Activated T-cell treated with anti-CD3 and anti-CD28 coated beads for 4 hours (primary cell): ENCODE measurements at places on chromosomes 2 and 18.

GRCh38 chr2:18619091-18619490 lies 29.7 kb upstream of the NT5C1B start:
- no peak for DNase-seq

- no peak for DNase-seq
Observed at GRCh38 chr2:144434425-144435222, 85.3 kb downstream of the ZEB2 start.

- no peak for DNase-seq
Observed at GRCh38 chr2:122816803-122817202, 1061.4 kb downstream of the TSN start.

DNA sequence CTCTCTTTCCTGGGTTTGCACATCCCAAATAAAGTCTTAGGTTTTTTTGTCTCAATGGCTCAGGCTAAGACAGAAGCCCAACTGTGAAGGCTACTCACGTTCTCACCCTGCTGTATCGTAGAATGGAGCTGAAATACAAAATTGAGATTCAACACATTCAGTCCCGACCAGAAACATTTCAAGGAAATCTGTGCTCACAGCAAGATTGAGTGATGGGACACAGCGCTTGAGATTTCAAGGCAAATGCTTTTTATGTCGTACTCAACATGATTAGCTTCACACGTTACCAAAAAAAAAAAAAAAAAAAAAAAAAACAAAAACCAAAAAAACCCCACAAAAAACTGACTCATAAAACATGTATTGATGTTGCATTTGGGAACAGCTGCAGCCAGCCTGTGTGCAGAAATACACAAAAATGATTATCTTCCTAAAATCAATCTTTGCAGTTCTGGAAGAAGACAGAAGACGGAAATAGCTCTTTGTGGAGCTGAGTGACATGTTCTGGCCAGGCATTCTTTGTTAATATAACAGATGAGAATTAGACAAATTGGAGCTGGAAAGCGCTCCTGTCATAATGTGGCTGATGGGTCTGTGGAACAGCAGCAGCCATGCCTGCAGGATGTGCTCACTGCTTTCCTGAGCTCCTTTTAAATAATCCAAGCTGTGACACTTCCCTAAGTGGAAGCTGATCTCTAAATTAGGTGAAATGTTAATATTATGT lies 453.2 kb downstream of the LPIN1 start:
- no peak for DNase-seq

DNA sequence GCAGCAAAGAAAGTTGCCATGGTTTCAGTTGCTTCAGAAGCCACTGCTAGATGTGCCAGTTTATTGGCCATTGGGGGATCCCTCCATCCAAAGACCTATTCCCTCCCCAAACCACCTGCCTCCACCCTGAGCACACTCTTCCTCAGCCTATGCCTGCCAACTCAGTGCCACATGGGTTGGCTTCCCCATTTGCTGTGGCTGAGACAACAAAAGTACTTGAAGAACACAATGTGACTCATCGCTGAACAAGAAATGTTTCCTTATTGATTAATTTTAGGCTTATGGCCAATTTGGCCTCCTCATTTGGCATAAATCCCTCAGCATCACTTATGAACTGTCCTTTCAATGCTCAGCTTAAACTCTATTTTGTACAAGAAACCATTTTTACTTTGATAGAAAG lies 215.9 kb downstream of the TMEM247 start:
- no peak for DNase-seq

DNA sequence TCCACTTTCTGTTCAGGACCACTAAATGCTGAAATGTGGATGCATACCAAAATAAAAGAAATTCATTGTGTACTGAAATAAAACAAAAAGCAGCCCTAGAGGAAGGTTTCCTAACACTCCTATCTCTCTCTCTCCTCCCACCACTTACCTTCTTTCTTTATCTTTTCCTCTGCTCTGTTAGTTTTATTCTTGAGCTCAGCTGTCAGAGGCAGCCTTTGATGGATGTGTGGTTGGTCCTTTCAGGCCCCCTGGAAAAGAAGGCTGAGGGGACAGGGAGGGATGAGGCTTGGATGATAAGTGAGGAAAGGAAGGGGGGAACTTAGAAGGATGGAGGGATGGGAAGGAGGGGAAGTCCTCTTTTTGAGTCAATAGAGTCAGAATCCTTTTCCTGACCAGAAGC lies 47.6 kb downstream of the DHRS9 start:
- no peak for DNase-seq

DNA sequence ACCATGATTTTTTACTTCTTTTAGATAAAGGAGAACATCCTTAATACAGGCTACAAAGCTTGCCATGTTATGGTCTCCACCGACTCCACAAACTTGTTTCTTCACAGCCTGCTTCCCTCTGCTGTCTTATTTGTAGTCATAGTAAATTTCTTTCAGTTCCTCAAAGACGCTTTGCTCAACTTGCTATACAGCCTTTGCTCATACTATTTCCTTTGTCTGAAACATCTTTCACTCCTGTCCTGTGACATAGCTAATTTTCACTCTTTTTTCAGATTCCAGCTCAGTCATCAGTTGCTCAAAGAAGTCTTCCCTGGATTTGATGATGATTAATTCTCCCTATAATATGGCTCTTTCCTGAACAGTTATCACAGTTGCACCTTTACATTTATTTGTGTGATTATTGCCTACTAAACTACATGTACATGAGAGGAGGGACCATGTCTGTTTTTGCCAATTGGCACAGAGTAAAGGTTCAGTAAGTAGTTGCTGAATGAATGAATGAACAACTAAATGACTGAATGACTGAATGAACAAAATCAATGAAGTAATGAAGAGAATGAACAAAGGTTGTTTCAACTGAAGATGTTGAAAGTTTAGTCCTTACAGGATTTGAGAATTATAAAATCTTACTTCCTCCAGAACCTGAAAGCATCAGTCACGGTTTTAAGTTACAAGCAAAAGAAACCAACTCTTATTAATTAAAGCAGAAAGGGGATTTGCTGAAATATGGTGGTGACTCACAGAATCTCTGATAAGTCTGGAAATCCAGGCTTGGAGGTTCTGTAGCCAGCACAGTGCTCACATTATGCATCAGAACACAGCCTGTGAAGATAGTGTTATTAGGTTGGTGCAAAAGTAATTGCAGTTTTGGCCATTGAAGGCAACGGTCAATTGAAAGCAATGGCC lies 186.4 kb upstream of the FAM98A start:
- no peak for DNase-seq

DNA sequence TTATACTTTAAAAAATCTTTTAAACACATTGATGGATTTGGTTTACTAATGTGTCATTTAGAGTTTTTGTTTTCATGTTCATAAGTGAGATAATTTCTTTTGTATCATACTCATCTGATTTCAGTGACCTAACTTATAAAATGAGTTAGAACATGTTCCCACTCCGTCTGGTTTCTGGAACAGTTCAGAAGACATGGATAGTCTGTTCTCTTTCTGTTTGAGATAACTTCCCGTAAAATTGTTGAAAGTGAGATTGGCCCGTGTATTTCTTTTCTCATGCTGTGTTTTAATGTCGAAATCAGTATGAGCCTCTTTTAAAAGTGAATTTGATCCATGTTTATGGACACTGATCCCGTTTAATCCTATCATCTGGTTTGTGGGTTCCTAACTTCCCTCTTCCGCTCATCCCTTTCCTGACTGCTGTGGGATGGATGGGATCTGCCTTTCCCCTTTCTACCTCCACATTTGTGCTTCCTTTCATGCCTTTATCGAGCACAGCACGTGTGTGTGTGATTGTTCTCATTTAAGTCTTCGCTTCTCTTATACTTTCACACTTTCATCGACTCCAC lies 78.9 kb downstream of the COPS8 start:
- DNase-seq: no peak

GRCh38 chr2:29878898-29879297 lies 42.5 kb downstream of the ALK start:
- no peak for DNase-seq

GRCh38 chr2:127619877-127620705 lies 25.9 kb upstream of the GPR17 start:
- no peak for DNase-seq

GRCh38 chr2:30310371-30310770 lies 79.0 kb downstream of the LBH start:
- DNase-seq: no peak
